ENCODE measurements at places on chromosomes 5 and 9. TPM values are rescaled to one million over a fixed set of nuclear protein-coding genes. Genes with fewer than 3 reads are reported as not detected.

Gene LCN15
- 0.49 TPM for total RNA-seq

Gene FAM200C
- total RNA-seq: 3.2 TPM

Gene WDR38
- total RNA-seq: not detected

Gene DDX4
- not detected for total RNA-seq

Gene STPG3
- not detected for total RNA-seq

Gene PLAC8L1
- total RNA-seq: 0.80 TPM

Gene FOXD4L5
- total RNA-seq: 0.10 TPM

Gene ELAVL2
- 10.3 TPM for total RNA-seq

Gene PCDHB5
- total RNA-seq: 7.8 TPM

Gene FRMPD1
- total RNA-seq: 0.08 TPM

Gene PGM5
- 1.2 TPM for total RNA-seq

Gene F2RL2
- 311 TPM for total RNA-seq

Gene PHYHD1
- 10.3 TPM for total RNA-seq

Gene CCNJL
- total RNA-seq: 65.0 TPM

DNA sequence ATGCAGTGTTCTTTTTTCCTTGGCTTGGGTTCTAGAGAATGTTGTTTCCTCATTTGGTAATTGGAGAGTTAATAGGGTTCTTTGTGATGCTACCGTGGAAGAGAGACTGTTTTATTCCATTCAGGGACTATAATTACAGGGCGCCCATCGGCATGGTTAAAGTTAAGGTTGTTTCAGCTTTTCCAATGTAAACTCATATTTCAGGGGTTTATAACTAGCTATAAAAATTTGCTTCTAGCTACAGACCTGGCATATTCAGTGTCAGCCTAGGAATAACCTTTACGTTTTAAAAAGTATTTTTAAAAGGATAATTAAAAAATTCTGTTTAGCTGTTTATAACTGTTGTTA, 99.1 kb downstream of the AOPEP start:
- no peak for DNase-seq

GRCh38 chr5:132773601-132774355, 3.3 kb downstream of the SEPTIN8 start:
- DNase-seq: no peak

- DNase-seq: no peak
Observed at GRCh38 chr5:143119881-143120341, 283.6 kb downstream of the NR3C1 start.

DNA sequence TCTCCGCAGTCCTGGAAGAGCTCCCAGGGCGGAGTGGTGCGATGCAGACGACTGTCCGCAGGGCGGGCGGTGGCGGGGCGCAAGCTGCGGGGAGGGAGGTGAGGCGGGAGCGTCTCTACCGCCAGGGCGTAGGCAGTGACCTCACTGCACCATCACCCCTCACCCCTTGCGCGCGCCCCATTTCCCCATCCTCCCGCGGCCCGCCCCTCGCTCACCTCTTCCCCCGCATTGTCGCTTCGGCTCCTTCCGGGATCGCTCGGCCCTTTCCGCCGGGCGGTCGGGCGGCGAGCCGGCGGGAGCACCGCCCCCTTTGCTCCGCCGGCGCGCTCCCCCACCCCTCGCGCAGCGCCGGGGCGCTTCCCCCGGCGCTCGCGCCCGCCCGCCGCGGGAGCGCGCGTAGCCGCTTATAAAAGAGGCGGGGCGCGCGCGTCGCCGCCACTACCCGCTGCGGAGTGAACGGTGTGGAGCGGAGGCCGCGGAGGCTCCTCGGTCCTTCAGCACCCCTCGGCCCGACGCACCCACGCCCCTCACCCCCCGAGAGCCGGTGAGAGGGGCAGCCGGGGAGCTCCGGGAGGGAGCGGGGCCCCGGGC, at the start of gene SPTAN1:
Gene SPTAN1, plus strand, starts transcription at position 435 of the 591 bp plus-strand sequence. CDS start 14,154 bp downstream, outside the sequence.
- peak; percentile 92 for DNase-seq

GRCh38 chr9:38120961-38121360, 51.9 kb upstream of the SHB start:
- no peak for DNase-seq

DNA sequence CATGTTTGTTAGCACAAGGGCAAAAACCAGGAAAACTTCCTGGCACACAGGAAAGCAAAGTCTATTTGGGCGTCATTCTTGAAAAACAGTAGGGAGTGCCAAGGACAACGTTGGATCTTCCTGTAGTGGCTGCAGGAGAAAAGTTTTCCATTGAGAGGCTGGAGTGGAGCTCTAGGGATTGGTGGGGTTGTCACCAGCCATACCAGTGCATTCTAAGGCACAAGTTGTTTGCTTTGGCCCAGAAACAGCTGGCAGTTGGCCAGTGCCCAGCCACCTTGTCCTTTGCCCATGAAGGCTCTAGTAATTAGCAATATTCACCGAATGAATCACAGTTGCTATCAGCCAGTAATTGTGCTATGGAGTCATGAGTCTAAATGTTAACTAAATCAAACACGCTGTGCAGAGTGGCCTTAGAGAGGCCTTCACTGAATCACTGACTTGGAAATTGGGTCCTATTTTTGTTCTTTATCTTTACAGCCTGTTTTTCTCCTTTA, 26.4 kb downstream of the TNFSF15 start:
- no peak for DNase-seq

- DNase-seq: no peak
Observed at GRCh38 chr9:134275375-134275774, 50.9 kb upstream of the RXRA start.

DNA sequence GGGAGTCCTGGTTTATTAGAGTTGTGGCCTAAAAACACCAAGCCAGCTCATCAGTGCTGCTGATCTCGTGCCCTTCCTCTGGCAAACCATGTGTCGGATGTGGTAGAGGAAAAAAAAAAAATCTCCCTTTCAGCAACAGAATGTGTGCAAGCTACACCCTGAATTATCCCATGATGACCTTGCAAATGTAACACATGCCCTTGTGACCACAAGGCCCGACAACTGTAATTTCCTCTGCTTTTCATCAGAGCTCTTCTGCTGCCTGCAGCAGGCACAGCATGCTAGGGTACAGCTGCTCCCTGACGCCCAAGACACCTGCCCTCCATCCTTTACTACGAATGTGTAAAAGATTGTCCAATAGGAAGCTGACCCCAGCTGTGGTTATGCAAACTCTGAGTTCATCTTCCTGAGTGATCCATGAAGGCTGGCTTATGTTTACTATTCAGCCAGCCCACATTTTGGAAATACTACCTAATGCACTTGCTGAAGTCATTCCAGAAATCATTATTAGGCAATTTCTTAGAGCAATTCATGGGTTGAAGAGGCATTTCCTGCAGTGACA, 14.6 kb upstream of the BNC2 start:
- no peak for DNase-seq

DNA sequence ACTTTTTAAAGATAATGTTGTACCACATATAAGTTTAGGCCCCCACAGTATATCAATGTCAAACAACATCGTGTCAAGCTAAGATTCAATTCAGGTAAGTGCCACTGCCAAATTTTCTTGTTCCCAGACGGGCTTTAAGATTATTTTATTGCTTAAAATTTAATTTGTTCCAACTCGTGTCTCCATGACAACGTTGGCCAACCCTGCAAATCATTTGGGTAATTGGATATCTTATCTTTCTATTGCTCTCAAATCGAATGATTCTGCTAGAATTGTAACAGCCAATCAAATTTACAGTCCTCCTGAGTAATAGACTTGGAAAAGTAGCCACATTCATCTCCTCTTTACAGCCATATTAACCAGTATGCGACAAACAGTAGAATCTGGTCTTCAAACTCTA, 19.5 kb downstream of the TLE1 start:
- DNase-seq: no peak

GRCh38 chr5:43313854-43314457, 744 bp upstream of the HMGCS1 start:
- no peak for DNase-seq

DNA sequence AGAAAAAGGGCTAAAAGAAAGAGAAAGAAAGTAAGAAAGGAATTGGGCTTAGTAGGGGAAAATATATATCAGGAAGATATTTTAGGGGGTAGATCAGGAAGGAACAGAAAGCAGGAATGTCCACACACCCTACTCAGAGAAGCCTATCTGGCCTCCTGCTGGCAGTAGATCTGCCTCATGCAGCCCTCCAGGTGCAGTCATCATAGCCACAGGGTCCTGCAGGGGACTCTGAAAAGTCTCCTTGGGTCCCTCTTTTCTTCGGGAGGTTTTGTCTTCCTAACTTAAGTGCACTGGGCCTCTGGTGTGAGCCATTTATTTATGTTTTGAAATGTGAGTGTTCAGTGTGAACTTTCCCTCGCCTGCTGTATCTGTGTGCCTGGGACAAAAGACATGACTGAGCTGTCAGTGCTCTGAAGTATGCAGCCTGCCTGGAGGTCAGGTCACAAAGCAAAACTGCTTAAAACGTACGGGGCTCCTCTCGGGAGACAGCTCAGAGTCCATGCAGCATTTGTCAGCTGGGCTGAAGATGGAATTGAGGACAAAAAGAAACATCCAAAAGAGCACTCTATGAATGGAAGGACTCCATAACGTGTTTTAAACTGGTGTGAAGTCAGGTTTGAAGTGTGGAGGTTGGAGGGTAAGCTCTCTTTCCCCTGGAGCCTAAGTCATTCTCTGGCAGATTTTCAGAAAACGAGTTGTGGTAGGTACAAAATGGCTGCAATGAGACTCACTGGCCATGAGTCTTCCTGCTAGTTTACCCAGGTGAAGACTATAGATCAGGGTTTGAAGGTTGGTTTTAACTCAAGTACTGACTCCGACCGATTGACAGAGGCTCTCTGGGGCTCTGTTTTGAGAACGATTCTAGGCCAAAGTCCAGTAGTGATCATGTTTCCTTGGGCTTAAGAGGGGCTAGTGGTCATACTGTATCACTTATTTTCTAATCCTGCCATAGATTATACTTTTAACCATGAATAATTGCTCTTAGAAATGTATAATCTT, 151.8 kb upstream of the GDNF start:
- no peak for DNase-seq

DNA sequence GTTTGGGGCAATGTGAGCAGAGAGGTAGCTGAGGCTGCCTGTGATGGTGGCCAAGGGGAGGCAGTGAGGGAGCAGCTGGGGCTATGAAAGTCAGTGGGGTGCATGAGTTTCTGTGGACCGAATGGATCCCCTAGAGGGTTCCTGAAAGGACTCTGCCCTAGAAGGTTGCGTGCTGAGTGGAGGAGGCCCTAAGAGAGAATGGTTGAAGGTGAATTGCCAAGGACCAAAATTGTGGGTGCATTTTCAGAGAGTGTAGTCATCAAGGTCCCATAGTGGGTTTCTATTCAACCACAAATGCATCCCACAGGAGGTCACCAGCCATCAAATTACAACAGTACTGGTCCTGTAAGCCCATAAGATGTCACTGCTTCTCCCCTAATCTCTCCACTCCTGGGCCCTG, 298.3 kb downstream of the CDK5RAP2 start:
- no peak for DNase-seq

GRCh38 chr5:91436241-91436640, 53.1 kb upstream of the ARRDC3 start:
- DNase-seq: no peak

DNA sequence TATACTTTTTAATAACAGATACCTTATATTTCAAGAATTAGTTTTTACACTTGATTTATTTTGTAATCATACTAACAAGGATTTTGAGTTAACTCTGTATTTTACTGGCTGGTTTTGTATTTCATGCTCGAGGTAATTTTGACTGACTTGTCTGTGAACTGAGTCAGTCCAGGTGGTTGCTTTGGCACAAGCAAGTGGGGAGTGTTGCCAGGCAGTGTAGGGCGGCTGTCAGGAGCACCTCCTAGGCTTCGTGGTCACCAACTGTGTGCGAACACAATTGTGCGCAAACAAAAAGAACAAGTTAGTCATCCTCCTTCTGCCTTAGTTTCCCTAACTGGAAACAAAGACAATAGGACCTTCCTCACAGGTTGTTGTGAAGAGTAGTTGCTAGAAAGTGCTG, 286.3 kb downstream of the ADGRV1 start:
- no peak for DNase-seq

GRCh38 chr5:98905857-98906688, 22.7 kb downstream of the CHD1 start:
- no peak for DNase-seq

- DNase-seq: no peak
Observed at GRCh38 chr5:146521403-146522106, 5.6 kb upstream of the GPR151 start.

DNA sequence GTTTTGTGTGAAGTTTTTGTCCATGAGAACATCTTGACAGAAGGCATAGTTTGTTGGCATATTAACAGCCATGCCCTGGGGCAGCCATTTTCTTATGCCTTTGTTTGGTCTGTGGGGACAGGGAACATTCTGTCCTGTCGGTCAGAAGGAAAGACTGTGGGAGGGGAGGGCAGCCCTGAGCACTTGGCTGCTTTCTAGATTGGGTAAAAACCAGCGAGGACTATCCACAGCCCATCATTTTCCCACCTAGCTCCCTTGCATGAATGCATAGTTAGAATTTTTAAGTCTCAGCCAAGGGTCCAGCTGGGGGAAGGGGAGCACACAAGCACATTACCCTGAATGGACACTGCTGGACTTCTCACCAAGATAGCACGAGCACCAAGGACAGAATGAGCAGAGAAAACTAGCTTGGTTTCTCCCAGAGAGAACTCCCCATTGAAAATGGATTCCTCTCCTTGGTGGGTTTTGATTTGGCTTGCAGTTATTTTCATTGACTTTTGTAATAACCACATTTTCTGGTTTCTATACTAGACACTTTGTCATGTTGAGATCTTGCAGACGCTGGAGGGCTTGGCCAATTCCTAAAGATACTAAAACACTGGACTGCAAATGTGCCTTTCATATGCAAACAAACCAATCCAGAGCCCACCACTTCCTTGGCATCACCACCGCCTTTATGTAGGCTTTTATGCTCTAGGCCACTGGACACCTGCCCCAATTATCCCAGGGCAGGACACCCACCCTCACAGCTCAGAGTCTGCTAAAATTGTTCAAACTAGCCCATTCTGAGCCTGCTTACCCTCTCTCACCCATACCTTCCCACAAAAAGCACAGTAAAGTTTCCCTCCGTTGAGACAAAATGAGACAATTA, 129.9 kb downstream of the BOD1 start:
- no peak for DNase-seq

DNA sequence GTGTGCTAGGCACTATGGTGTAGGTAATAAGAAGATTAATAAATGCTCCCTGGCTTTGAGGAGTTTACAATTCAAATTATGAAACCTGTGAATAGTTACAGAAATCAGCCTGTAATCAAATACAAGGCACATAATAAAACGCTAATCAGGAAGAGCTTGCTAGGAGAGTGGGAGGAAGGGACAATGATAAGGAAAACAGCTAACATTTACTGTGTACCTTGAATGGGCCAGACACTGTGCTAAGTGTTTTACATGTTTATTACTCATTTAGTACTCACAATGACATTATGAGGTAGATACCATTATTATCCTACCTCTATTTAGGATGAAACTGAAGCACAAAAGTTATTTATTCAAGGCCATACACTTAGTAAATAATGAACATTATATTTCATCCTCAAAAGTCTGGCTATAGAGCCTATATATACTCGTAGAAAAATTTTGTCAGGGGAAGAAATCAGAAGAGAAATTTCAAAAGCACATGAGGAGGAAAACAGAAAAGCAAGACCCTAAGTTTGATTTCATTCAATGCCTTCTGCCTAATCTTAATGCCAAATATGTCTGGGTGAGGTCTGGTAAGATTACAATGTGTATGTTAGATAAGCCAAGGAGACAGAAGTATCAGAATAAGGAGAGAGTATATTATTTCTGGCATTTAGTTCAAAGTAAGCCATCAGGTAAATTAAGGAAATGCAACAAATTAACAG, 35.9 kb downstream of the AFF4 start:
- DNase-seq: no peak

GRCh38 chr5:15575666-15576065, 75.7 kb downstream of the FBXL7 start:
- no peak for DNase-seq

- no peak for DNase-seq
Observed at GRCh38 chr5:151739395-151739794, 19.0 kb downstream of the ATOX1 start.

- no peak for DNase-seq
Observed at GRCh38 chr9:13616491-13617035, 337.1 kb upstream of the MPDZ start.
